Smooth muscle cell of the brain vasculature (primary cell): ENCODE measurements at places on chromosomes 12 and 14.
A peak's percentile ranks its signal among the peaks of the same experiment; 100 is the strongest.

DNA sequence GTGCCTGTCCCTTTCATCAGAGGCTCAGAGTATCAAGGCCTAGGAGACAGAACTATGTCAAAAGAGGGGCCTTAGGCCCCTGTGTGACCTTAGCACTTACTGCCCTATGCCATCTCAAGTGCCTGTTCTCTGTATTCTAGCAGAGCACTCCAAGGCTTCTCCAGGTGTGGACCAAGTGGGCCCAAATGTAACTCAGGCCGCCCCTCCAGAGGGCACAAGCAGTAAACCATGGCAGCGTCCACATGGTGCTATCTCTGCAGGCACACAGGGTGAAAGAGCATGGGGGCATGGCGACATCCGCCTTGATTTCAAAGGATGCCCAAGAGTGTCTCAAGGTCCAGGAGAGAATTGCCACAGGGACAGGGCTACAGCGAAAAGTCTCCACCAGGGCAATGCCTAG lies 628.7 kb downstream of the RPS29 start:
- no peak for DNase-seq

- no peak for DNase-seq
These were observed 35.2 kb upstream of the KITLG start for GRCh38 chr12:88615490-88615889.

DNA sequence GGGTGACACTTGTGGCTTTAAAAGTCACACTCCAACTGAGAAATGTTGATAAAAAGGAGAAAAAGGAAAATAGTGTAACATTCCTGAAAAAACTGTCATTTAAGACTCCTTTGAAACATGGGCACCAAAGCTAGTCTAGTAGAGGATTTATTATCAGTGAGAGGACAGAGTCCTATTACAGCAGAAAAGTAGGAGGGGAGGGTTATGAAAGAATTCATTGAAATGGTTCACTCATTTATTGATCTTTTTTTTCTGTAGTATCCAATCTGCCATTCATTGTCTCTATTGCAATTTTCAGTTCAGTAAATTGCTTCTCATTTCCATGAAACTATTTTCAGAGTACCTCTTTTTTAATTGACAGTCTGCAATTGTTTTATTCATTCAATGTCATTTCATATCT lies 25.4 kb downstream of the PPM1A start:
- no peak for DNase-seq

- DNase-seq: no peak
These were observed 606.5 kb downstream of the GALC start for GRCh38 chr14:87386524-87386923.

GRCh38 chr14:55733599-55733998 lies 153.6 kb downstream of the KTN1 start:
- DNase-seq: no peak

DNA sequence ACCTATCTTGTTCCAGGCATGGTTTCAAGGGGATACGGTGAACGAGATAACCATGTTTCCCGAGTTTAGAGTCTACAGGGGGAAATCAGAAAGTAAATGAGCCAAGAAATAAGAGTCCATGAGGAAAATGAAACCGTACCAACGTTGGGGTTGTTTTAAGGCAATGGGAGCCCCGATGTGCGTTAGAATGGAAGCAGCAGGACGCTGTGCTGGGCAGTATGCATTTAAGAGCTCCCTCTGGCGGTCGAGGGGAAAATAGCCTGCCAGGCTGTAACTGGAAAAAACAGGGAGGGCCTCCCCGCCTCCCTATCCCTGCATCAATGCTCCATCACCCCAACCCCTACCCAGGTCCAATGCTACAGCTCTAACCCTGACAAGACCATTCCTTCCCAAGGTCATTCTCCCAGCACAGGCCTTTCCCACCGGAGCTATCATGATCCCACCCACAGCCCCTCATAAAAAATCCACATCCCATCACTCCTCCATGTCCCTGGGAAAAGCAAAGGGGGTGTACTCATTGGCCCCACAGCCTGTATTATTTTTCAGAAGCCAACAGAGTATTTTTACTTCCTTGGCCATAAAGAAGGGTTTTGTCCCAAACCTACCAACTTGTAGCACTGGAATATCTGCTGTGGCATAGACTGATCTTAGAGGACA lies 226.3 kb upstream of the NOS1 start:
- DNase-seq: no peak

GRCh38 chr12:53204351-53204750 lies 2.7 kb downstream of the ITGB7 start:
- no peak for DNase-seq

DNA sequence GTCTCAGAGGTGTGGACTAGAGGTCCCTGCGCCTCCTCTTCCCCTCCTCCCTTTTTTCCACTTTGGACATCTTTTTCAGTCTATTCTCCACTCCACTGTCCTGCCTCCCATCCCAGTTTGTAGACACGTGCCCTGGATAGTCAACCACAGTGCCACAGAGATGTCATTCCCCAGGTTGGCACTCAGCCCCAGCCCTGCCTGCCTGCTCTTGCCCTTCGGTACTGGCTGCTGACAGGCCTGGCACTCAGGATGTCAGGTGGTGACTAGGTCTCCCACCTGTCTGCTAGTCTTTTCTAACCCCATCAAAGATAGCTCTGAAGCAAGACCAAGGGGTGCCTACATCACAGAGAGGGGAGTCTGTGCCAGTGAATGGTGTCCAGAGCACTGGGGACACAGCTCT lies 15.8 kb downstream of the KRT71 start:
- no peak for DNase-seq

GRCh38 chr14:68841016-68841809 lies 48.3 kb upstream of the ZFP36L1 start:
- peak; percentile 55 for DNase-seq

DNA sequence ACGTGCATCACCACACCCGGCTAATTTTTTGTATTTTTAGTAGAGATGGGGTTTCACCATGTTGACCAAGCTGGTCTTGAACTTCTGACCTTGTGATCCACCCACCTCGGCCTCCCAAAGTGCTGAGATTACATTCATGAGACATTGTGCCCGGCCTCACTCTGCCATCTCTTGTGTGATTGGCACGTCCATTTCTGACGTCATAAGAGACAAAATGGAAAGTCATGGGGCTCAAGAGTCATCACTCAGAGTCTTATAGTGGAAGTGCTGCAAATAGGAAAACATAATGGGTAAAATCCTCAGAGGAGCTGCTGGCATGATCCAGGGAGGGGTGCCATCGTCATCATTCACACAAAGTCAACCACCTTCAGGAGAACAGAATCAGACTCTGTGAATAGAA lies 54.2 kb upstream of the GPATCH2L start:
- DNase-seq: no peak

DNA sequence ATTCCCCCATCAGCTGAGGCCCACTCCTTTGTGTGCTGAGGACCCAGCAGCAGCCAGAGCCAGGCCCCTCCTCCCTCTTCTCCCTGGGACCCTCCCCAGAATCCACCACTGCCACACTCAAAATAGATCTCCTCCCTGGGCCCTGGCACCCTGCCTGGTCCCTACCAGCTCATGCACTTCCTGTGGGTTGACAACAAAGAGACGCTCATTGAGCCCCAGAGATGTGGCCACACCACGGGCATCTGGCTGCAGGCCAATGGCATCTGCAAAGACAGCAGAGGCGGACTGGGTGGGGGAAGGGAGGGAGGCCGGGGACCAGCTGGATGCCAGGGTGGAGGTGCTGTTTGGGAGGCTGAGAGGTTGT lies 16.0 kb upstream of the ENDOU start:
- DNase-seq: no peak

DNA sequence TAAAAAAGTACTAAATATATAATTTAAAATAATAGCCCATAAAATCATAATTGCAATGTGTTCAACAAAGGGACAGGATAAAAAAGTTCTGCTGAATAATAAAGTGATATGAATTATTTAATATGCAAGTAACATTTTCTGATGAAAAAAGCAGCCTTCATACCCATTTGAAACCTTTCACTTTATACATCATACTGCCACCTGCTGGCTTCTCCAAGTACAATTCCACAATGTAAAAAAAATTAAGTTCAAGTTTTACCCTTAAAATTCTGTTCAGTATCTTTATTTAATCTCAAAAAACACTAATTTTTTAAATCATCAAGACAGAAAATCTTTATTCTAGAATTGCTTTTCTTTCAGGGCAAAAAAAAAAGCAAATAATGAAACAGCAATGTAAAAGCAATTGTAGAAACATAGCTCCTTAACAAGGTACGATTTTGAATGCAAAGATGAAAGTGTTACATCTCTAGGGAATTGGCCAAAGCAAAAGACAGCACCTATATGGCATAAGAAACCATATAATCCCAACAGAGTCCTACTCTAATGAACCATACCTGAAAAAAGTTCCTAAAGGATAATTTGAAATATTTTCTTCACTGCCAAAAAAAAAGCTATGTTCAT lies 15.0 kb downstream of the MDM1 start:
- DNase-seq: peak; percentile 56

DNA sequence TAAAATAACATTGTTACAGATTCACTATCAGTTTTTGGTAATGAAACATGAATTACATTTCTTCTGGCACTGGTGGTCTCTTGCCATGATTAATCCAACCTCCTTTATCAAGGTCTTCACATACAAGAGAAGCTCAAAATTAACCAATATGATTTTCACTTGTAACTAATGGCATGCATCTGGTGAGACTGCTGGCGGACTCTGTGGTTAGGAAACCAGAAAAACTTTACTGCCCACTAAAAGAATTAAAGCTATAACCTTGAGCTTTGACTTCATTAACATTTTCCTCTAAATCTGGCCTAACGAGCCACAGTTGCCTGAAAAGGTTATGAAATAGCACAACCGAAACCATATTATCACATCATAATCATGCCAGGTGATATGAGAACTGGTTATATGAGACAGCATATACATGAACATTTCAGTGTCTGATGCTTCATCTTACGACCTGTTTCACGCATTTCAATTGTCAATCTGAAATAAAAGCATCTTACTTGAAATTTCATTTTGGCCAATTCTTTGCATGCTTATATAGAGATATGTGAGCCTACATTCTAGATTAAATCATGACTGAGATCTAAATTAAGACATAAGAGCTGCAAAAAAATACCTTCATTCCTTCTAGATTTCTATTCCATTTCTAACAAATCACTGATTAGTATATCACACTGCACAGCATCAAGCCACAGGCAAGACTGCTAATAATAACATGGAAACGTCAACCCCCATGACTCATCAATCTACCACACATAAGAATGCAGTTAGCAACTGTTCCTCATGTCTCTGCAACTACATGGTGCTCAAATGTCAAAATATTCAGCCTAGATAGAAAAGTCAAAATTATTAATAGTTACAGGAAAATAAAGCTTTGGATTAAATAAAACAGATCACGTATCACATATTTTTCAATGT lies 89.3 kb downstream of the OSBPL8 start:
- DNase-seq: peak; percentile 65

- DNase-seq: no peak
These were observed 97.2 kb upstream of the BBS10 start for GRCh38 chr12:76445462-76445861.

- DNase-seq: no peak
These were observed 1.8 kb downstream of the BDKRB2 start for GRCh38 chr14:96206461-96206860.

DNA sequence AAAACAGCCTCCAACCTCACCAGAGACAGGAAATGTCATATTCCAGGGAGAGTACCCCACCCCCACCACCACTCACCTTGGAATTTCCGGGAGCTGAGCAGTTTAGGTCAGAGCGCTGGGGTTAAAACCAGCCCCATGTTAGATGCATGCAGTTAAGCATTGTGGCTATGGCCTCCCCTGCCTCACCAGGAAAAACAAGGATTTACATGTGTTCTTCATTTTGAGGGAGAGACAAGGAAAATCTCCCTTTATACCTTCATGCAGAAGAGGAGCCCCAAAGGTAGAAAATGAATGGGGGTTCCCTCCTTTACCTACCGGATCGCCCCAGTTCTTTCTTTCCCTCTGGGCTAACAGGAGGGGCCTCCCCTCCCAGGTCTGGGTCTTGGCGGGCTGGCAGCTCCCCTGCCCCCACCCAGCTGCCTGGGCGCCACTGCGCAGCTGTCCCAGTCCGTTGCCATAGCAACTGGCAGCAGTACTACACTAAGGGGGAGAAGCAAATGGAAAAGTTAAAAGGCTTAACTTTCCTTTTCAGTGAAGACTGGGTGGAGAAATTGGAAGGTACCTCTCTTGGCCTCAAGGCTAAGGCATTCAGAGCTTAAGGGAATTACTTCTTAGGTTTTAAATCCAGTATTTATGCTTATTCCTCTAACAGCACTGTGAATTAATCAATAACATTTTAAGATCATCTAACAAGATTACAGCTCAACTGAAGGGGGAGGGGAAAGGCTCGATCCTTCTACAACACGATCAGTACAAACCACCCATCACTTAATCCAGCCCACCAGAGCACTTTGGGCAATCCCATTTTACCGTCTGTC lies 20.5 kb downstream of the CBX5 start:
- DNase-seq: no peak

- DNase-seq: no peak
These were observed 394.6 kb downstream of the PAWR start for GRCh38 chr12:79296133-79296532.

- no peak for DNase-seq
These were observed 282.7 kb downstream of the ATXN7L3B start for GRCh38 chr12:74820324-74820723.

GRCh38 chr12:5898874-5899273 lies 46.2 kb downstream of the ANO2 start:
- no peak for DNase-seq

- DNase-seq: no peak
These were observed 3.0 kb upstream of the IFI27L2 start for GRCh38 chr14:94132285-94132887.

- no peak for DNase-seq
These were observed 8.0 kb downstream of the CLMN start for GRCh38 chr14:95311752-95312151.

DNA sequence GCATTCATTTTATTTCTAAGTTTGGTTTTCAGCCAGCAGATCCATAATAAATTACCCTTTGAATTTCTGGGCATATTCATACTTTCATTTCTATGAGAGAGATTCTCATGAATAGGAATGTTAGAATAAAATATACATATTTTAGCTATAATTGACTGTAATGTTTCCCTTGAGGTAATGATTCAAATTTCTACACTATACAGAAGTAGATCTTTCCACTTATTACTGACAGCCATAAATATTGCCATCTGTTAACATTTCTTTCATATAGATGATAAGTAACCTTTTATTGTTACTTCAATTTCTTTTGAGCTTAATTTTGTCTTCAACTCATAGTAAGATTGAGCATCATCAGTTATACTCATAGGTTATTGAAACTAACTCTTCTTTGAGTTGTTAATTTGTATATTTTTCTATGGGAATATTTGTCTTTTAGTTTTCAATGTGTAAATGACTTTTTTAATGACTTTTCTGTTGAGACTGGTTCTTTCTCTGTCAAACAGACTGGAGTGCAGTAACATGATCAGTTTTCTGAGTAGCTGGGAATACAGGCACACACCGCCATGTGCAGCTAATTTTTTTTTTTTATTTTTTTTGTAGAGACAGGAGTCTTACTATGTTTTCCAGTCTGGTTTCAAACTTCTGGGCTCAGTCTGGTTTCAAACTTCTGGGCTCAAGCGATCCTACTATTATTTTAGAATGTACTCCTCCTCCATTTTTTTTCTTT lies 991.6 kb downstream of the SLC6A15 start:
- DNase-seq: no peak

GRCh38 chr12:83179999-83180398 lies 493.3 kb downstream of the TMTC2 start:
- DNase-seq: no peak
